ENCODE measurements at places on chromosomes 7 and 10.

GRCh38 chr10:89086801-89087521 lies 96.4 kb downstream of the FAS start:
- DNase-seq: peak; percentile 99

- DNase-seq: no peak
Observed at GRCh38 chr7:141161550-141162535, 88.0 kb downstream of the TMEM178B start.

DNA sequence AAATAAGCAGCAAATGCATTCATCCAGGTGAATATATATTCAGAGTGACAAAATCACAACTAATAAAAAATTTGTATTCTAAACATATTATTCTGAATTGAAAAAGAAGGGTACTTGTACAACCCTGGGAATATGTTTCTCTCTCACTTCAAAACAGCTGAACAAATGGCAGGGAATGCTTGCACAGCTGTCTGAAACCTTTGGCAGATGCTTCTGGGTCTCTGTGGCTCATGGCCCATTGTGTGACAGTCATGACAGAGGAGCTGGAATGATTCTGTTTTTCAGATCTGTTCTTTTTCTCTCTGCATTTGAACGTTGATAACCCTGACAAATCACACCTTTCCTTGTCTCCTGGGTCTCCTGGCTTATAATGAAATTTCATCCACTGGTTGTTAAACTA lies 275.7 kb upstream of the FZD1 start:
- DNase-seq: no peak

GRCh38 chr7:112411186-112411795 lies 39.0 kb upstream of the IFRD1 start:
- DNase-seq: peak; percentile 77

GRCh38 chr10:48684463-48684791 lies 246 bp upstream of the WDFY4 start:
- no peak for DNase-seq

- DNase-seq: peak; percentile 3
Observed at GRCh38 chr7:3027005-3027845, 16.4 kb downstream of the CARD11 start.

DNA sequence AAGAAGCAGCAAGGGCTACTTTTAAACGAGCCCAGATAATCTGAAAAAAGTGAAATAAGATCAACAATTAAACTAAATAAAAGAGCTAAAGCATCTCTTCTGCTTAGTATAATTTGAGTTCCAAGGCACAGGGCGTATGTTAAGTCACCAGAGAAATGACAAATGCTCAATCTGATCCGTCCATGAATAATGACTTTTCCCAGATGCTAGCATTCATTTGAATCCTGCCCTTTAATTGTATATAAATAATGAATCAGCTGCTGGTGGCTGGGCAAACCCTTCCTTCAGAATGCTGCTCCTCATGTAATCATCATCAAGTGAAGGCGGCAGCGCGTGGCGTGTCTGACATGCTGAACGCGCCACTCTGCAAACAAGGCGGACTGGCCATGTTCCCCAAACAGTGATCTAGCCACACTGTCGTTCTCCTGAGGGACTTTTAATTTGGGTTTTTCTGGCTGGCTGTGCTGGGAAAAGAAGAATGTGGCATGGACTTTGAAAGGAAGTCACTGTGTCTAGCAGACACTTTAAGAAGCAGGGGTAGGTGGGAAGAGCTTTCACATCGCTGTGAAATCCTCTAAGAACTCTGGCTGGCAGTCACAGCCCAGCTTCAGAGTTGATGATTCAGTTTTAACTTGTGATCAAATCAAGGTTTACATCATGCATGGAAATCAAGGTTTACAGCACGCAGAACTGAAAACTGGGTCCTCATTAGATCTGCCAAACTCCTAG lies 70.7 kb downstream of the BEND7 start:
- DNase-seq: peak; percentile 43

GRCh38 chr7:47786557-47787248 lies 161.6 kb downstream of the PKD1L1 start:
- peak; percentile 99 for DNase-seq

GRCh38 chr7:88239852-88240251 lies 20.0 kb upstream of the SRI start:
- no peak for DNase-seq

- DNase-seq: peak; percentile 81
Observed at GRCh38 chr10:130018265-130018664, 54.2 kb upstream of the EBF3 start.

DNA sequence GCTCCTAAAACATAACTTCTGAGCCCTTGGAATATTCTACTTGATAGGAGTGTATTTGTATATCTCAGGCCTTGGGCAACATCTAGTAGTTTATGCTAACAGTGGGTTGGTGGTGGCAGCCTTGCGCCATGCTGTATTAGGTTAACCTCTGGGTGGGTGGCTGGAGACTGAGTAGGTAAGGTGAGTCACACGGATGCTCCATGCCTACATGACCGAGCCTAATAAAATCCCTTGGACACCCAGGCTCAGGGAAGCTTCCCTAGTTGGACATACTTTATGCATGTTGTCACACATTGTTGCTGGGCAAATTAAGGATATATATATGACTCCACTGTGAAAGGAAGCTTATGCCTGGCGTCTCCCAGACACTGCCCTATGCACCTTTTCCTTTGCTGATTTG lies 6.0 kb upstream of the DAGLB start:
- DNase-seq: peak; percentile 98

GRCh38 chr7:31707089-31707488 lies 20.1 kb downstream of the PPP1R17 start:
- no peak for DNase-seq

DNA sequence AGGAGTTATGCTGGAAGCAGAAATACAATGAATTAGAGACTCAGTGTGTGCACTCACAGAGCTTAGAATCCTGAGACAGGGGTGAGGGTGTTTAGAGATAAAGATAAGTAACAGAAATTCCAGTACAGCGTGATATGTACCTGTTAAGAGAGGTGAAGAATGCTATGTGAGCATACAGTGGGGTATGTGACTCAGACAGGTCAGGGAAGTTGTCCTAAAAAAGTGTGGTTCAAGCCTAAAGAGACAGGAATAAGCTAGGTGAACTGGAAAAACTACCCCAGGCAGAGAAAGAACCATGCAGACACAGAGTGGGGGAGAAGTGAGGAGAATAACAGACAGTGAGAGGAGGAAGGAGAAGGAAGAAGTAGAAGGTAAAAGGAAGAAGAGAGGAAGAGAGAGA lies 8.6 kb downstream of the SMIM30 start:
- DNase-seq: no peak

DNA sequence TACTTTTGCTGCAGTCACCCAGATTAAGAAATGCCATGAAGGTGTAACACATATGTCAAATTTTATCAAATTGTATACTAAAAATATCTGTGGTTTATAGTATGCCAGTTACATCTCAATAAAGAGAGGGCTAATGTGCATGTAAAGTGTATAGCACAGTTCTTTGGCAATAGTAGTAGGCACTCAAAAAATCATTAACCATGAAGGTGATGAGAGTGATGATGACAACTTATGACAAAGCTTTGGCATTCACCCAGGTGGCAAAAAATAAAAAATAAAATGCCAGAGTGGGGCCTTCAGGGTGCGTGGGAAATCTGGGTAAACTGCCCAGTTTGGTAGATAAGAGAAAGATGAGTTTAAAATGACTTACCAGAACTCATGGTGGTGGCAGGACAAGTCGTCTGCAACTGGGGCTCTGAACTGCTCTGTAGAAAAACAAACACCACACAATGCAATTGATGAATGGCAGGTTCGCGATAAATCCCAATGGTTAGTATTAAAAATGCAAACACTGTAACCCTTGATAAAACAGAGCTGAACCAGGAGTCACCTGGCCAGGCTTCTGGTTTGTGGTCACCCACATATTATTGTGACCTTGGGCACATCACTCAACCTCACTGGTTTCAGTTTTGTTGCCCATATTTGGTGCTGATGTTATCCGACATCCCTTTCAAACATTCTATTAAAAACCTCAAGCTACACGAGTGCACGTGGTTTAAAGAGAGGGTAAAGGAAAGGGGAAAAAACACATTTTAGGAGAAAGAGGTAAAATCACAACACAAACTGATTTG lies 120.2 kb downstream of the SORBS1 start:
- DNase-seq: no peak

DNA sequence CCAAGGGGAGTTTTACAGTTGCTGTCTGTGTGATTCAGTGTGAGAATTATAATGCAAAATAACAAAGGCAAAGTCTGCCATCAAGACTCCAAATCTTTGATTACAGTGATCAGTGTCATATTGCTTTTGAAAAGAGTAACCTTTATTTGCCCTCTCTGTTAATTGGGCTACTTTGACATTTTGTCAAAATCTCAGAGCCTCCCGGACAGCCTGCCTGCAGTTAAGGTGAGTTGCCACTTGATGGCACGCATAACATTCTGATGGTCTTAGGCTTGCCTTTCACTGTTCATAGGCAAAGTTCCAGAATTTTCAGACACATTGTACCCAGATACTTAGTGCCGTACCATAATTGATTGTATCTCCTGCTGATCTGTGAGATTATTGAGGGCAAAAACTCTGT lies 253.5 kb downstream of the ABCA13 start:
- DNase-seq: peak; percentile 16

- no peak for DNase-seq
Observed at GRCh38 chr10:120513307-120513796, 56.3 kb downstream of the PLPP4 start.

- peak; percentile 50 for DNase-seq
Observed at GRCh38 chr10:57716884-57717283, 550.8 kb downstream of the IPMK start.
